HT1080 (cell line): ENCODE measurements at places on chromosomes 7 and 10.

GRCh38 chr10:102457591-102458150 is 6.3 kb upstream of the C10orf95 start:
- DNase-seq, result no peak

GRCh38 chr7:134532180-134532953 is 5.0 kb downstream of the AKR1B10 start:
- DNase-seq, result no peak

DNA sequence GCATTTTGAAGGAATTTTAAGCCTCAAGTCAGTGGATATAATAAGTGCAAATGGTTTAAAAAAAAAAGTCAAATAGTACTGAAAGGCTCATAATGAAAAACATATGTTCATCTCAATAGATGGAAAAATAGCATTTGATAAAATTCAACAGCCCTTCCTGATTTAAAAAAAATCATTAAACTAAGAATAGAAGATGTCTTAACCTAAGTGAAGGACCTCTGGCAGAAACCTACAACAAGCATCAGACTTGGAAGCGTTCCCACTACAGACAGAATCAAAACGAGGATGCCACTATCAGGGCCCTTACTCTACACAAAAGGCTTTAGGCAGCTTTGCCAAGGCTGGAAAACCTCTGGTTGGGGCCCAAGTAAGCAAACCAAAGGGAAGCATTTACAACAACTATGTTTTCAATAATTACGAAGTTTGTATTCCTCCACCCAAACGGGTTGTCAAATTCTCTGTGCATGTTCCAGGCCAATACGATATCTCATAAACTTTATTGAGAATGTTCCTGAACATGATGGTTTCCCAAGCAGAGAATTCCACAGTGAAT is 45.1 kb downstream of the CYTH3 start:
- DNase-seq, result no peak

GRCh38 chr10:82190432-82191260 is 315.7 kb downstream of the NRG3 start:
- DNase-seq, result peak; percentile 41

- peak; percentile 65 for DNase-seq
Measured at GRCh38 chr10:98528166-98528804, 81.5 kb upstream of the HPS1 start.
